ENCODE measurements at places on chromosomes 11 and 22. TPM values are rescaled to one million over a fixed set of nuclear protein-coding genes. Genes with fewer than 3 reads are reported as not detected.

GRCh38 chr11:28621753-28622152 lies 513.6 kb downstream of the METTL15 start:
- H3K27ac ChIP-seq = no peak overlapping the region
- no peaks in the 10 kb centered on the region for H3K4me1 ChIP-seq
- DNase-seq = no peak
- no peaks in the 10 kb centered on the region for H3K36me3 ChIP-seq
- H3K4me3 ChIP-seq = no peak overlapping the region

SCYL1 gene
- 76.8 TPM for total RNA-seq

- H3K27ac ChIP-seq = peak overlapping the region; percentile 34
- H3K27me3 ChIP-seq = no peaks in the 10 kb centered on the region
- no peak overlapping the region for H3K4me3 ChIP-seq
- DNase-seq = no peak
- peaks cover 34% of the 10 kb centered on the region for H3K36me3 ChIP-seq
- H3K4me1 ChIP-seq = peaks cover 14% of the 10 kb centered on the region
These were observed 135.7 kb downstream of the TMEM135 start for GRCh38 chr11:87173185-87174039.

TRIM51 gene
- not detected for total RNA-seq

DNA sequence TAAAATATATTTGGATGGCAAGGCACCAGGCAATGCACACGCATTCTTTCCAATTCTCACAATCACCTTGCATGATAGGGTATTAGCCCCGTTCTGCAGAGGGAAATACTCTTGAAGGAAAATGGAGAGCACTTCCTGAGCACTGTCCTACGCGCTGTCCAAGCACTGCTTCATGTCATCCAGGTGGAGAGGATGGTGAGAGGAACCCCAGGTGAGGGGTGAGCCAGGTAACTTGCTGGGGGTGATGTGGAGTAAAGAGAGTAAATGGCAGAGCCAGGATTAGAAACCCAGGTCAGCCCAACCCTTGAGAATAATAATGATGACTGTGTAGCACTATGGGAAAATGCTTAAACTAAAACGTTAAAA lies 711 bp upstream of the PACSIN2 start:
- H3K27ac ChIP-seq = peak overlapping the region; percentile 91
- no peaks in the 10 kb centered on the region for H3K36me3 ChIP-seq
- H3K4me3 ChIP-seq = peak overlapping the region; percentile 97
- no peaks in the 10 kb centered on the region for H3K27me3 ChIP-seq
- H3K4me1 ChIP-seq = peaks cover 15% of the 10 kb centered on the region

DNA sequence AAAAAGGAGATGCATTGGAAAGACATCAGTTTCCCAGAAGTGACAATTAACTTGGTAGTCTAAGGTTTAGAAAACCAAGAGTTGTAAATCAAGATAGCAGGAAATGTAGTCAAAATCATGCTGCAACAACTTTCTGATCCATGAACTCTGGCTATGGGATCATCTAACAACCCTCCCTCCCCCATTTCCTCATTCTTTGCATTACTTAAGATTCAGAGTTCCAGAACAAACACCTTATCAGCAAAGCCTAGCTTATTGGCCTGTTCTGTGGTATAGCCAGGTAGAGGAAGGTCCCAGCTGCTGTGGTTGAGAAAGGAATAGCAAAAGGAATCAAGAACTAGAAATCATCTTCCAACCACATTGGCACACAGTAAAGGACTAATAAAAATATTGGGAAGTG lies 651.1 kb downstream of the METTL15 start:
- H3K4me3 ChIP-seq = no peak overlapping the region
- H3K27me3 ChIP-seq = no peaks in the 10 kb centered on the region
- no peaks in the 10 kb centered on the region for H3K4me1 ChIP-seq
- no peak overlapping the region for H3K27ac ChIP-seq
- no peak for DNase-seq

- DNase-seq = no peak
- no peak overlapping the region for H3K27ac ChIP-seq
- H3K36me3 ChIP-seq = no peaks in the 10 kb centered on the region
- no peak overlapping the region for H3K4me3 ChIP-seq
- no peaks in the 10 kb centered on the region for H3K27me3 ChIP-seq
- H3K4me1 ChIP-seq = no peaks in the 10 kb centered on the region
These were observed 321.6 kb upstream of the TENM4 start for GRCh38 chr11:79762279-79762921.

DNA sequence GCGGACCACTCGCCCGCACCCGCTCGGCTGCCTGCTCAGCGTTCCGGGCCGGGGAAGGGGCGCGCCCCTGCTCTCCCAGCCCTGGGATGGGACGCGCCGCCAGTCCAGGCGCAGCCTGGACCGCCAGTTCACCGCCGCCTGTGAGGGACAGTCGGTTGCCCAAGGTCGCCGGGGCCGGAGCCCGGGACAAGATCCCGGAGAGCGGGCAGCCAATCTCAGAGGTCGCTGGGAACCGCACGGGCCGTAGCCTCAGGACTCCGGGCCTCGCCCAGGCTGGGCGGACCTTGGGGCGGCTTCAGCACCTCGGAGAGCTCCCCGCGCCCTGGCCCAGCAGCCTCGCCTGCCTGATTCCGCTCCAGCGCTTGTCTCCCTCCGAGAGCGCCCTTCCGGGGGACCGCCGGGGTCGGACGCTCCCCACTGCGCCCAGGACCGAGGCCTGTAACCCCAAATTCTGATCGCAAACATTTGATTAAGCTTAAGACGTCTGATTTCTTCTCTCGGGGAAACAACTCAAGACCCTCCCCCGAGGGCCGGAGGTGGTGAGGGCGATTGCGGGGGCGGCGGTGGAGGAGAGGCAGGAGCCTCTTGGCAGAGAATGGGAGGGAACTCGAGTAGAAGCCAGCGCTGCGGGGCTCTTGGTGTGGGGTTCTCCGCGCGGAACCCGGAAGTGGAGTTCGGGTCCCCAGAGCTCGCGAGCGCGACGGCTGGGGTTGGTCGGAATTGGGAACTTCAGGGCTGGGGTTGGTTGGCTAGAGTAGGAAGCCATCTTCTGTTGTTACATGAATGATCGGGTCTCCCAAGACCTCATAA lies 1.1 kb upstream of the CHRM4 start:
- peak; percentile 81 for DNase-seq
- peak overlapping the region; percentile 65 for H3K4me3 ChIP-seq
- H3K4me1 ChIP-seq = peaks cover 24% of the 10 kb centered on the region
- peaks cover 41% of the 10 kb centered on the region for H3K27me3 ChIP-seq

IGF2 gene
- 8.2 TPM for total RNA-seq

DNA sequence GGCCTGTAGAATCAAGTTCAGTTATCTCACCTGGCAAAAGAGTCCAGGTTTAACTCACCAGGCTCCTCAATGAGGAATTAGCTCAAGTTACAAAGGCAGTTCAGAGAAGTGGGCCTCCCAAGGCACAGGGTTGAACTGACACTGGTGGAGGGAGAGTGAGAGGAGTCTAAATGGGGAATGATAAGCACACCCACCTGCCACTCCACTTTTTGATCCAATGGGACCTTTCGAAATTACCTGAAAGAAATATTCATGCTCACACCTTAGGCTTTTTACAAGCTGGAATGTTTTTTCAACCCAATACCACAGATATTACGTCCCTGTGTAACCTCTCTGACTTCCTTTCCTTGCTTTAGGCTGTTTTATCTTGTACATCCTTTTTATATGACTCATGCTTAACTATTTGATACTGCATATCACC lies 642.7 kb upstream of the TENM4 start:
- no peaks in the 10 kb centered on the region for H3K27me3 ChIP-seq
- H3K4me1 ChIP-seq = no peaks in the 10 kb centered on the region
- no peaks in the 10 kb centered on the region for H3K36me3 ChIP-seq
- H3K4me3 ChIP-seq = no peak overlapping the region

BACE1 gene
- total RNA-seq = 0.97 TPM

- H3K27me3 ChIP-seq = no peaks in the 10 kb centered on the region
- H3K4me3 ChIP-seq = peak overlapping the region; percentile 74
- H3K36me3 ChIP-seq = peaks cover 78% of the 10 kb centered on the region
- peaks cover 58% of the 10 kb centered on the region for H3K4me1 ChIP-seq
- DNase-seq = peak; percentile 91
These were observed 5.9 kb downstream of the CENPM start for GRCh38 chr22:41940832-41941765.

OR52E1 gene
- total RNA-seq = not detected

DNA sequence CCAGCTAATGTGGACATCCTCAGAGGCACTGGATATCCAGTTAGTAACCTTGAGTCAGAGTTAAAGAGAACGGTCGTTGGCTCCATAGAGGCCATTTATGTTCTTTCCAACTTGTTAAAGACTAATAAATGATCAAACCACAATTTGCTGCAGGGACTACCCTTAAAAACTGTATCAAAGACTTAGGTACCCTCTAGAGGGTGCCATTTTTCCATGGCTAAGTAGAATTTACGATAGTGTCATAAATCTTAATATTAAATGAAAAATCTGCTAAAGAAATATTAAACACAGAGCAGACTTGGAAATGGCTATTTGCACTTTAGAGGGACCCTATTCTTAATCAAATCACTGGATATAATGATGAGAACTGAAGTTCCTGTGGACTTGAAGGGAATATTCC lies 685.2 kb upstream of the CHORDC1 start:
- no peak for DNase-seq
- H3K4me3 ChIP-seq = no peak overlapping the region
- no peaks in the 10 kb centered on the region for H3K27me3 ChIP-seq

DNA sequence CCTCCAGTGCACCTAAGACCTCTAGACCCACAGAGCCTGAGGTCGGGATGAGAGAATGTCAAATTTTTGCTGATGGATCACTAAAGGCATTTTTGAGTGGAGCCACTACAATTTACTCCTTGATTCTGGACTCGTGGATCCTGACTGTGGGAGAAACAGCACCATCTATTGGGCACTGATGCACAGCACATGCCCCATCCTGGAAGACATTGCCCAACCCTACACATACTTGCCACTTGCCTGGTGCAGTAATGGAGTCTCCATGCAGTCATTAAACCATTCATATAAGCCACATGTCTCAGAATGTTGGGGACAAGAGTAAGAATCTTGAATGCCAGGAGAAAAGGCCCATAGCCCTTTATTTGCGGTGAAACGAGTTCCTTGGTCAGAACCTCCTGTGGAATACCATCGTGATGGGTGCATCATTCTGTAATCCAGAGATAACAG lies 103.9 kb downstream of the GGTLC2 start:
- H3K4me1 ChIP-seq = peaks cover 19% of the 10 kb centered on the region
- no peaks in the 10 kb centered on the region for H3K36me3 ChIP-seq
- peak; percentile 70 for DNase-seq
- H3K27ac ChIP-seq = no peak overlapping the region

DNA sequence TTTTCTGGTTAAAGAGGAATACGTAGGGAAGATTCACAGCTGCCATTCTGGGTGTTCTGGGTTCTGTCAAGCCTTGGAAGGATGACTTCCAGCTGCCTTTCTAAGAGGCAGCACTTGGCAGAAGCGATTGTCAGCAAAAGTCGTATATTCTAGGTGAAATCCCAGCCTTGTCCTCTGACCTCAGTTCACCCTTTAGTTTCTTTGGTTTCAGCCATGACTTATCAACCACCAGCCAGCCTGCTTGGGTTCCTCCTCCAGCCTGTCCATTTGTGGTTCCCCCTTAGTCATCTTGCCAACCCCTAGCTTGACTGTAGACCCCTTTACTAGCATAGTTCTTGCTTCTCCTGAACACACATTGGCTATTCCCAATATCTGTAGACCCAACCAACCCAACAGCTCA lies 102.3 kb upstream of the CD44 start:
- no peaks in the 10 kb centered on the region for H3K36me3 ChIP-seq
- H3K27me3 ChIP-seq = no peaks in the 10 kb centered on the region
- no peak overlapping the region for H3K4me3 ChIP-seq

PKNOX2 gene
- not detected for total RNA-seq

- H3K4me1 ChIP-seq = no peaks in the 10 kb centered on the region
- no peak overlapping the region for H3K27ac ChIP-seq
- no peak overlapping the region for H3K4me3 ChIP-seq
- H3K36me3 ChIP-seq = no peaks in the 10 kb centered on the region
These were observed 568 bp upstream of the CSF2RB start for GRCh38 chr22:36912694-36913426.

DNA sequence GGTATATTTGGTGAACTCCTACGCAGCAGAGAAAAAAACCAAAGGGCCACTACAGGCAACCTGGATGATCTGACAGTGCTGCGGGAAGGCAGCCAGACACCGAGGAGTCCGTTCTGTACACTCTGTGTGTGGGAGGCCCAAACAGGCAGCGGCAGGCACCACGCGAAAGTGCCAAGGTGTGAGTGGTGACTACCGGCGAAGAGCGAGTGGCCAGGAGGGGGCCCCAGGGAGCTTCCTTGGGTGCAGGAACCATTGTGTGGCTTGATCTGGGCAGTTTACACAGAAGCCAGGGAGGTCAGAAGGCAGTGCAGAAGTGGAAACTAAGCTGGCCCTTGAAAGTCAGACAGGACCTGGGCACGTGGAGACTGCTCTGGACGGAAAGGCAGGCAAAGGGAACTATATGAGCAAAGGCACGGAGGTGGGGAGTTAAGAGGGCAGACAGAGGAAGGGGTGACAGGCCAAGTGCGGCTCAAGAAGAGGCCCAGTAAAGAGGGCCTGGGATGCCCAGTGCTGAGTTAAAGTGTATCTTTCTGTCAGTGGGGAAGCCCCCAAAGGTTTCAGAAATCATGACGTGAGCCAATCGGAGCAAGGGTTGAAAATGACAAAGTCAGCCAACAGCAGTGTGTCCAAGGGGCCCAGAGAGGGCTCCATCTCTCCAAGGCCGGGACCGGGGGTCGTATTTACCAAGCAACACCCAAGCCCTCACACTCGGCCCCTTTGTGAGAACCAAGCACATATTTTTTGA lies 10.6 kb downstream of the TMEM184B start:
- peak; percentile 73 for DNase-seq
- no peaks in the 10 kb centered on the region for H3K27me3 ChIP-seq
- H3K36me3 ChIP-seq = peaks cover 3% of the 10 kb centered on the region
- H3K27ac ChIP-seq = peak overlapping the region; percentile 34

ARFGAP3 gene
- total RNA-seq = 27.1 TPM
